Bronchial smooth muscle cell (primary cell): ENCODE measurements at places on chromosomes 4 and X. TPM values are rescaled to one million over a fixed set of nuclear protein-coding genes. Genes with fewer than 3 reads are reported as not detected.

RTL3 gene
- total RNA-seq, result under 0.01 TPM in 1 of 2 replicates, not detected in the other

FMR1 gene
- 31.8 and 38.9 TPM in 2 replicates for total RNA-seq

SLIT2 gene
- total RNA-seq, result 4.4 and 6.3 TPM in 2 replicates

HERC5 gene
- 1.9 and 5.6 TPM in 2 replicates for total RNA-seq
